ENCODE measurements at places on chromosomes 12 and 14. TPM values are rescaled to one million over a fixed set of nuclear protein-coding genes. Genes with fewer than 3 reads are reported as not detected.

GRCh38 chr12:2049604-2050540, 2.9 kb upstream of the CACNA1C start:
- DNase-seq, result no peak

DNA sequence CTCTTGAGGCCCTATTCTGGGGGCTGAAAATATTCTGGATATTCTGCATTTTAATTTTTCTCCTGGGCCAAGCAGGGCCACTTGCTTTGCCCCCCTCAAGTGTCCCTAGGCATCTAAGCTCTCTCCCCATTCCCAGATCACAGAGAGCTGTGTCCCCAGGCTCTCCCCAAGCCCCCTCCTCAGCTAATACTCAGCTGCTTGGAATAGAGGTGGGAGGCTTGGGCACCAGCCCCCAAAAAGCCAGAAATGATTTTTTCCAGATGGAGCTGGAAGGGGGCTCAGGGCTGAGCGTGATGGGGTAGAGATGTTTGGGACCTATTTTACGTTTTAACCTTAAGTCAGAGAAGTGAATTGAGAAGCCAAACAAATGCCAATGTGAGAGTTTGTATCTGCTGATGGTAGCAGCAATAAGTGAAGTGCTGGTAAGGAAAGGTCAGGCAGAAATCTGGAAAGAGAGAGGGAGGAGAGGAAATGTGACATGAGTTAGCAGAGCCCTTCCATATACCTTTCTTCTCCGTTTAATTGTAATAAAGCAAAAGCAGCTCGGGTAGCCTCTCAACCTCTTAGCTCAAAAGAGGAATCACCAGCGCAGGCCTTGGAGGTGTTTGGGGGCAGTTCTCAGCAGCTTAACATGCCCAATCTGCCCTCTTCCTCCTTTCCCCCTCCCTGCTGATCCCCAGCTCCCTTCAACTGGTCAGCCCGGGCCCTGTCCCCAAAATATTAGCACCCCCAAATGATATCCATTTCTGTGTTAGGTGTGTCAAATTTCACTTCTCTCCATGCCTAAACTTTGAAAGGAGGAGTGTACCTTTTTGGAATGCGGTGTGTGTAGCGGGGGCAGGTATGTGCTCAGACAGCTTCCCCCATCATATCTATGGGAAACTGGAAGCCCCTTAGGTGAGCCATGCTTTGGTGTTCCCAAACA, 5.0 kb upstream of the HOXC6 start:
- DNase-seq, result no peak

GRCh38 chr12:64627771-64628170, 17.5 kb downstream of the RASSF3 start:
- DNase-seq, result no peak

DNA sequence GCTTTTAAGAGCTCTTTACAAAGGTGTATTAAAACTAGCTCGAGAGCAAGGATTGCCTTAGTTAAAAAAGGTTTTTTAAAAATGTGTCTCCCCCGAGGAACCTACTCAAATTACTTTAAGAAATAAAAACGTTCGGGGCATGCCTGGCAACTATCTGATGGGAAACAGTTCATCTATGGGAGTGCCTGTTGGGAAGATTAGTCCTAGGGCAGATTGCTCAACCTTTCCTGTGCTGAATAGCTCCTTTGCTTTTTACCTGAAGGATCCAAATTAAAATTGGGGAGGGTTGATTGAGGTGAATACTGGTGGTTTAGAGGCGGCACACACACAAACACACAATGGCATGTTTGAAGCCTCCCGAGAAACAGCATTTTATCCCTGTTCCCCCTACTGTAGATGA, 541.4 kb upstream of the ATP2B1 start:
- DNase-seq, result no peak

ASIC1 gene
- total RNA-seq, result 4.2 TPM

CPM gene
- 42.7 TPM for total RNA-seq

EIF2S3B gene
- total RNA-seq, result 1.2 TPM

ERP27 gene
- 1.2 TPM for total RNA-seq

Measured in posterior vena cava (tissue), 2 donors.